ENCODE measurements at places on chromosomes 6 and 20.

- DNase-seq, result peak; percentile 44
Measured at GRCh38 chr20:50172347-50173013, 18.1 kb upstream of the CEBPB start.

- peak; percentile 57 for DNase-seq
Measured at GRCh38 chr20:63957004-63957689, 931 bp upstream of the UCKL1 start.

DNA sequence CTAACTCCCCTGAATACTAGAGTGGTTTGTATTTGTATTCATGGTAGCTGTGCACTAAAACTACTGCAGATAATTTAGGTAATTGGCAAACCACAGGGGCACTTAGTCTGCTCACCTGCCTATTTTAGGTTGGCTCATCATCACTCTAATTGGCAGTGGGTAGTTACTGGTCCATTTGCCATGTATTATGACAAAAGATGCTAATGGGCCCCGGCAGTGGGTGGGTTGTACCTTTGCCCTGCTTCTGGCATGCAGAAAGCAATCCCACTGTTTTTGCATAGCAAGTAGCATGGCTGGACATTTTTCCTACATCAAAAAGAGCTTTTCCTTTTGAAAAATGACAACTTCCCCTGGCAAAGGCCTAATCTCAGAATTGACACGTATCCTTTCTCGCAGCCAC is 741.4 kb upstream of the MAP3K7 start:
- no peak for DNase-seq

- DNase-seq, result no peak
Measured at GRCh38 chr6:43893073-43893472, 123.1 kb downstream of the VEGFA start.

DNA sequence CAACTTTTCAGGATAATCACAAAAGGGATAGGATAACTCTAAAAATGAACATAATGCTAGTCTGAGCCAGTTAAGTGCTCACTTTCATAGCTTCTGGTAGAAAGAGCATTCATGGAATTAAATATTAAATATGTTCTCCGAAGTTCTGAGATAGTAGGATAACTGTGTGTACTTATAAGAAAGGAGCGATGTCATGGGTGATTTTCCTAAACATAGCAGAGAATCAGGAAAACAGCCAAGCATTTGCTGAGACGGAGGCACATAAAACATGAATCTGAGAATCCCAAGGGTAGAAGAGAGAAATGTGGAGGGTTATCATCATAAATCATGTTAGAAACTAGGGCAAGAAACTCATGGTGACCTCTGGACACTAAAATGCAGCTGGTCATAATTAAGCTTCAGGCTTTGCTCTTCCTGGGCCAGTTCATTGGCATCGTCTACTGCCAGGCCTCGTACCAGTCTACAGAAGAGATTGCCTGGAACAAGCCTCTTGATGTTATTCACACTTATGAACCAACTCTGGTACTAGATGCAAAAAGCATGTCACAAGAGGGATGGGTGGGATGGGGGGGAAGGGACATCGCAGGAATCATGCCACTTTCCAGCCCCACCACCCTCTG is 436.6 kb downstream of the PRKN start:
- no peak for DNase-seq

- DNase-seq, result no peak
Measured at GRCh38 chr6:10838794-10839333, 525 bp upstream of the MAK start.

DNA sequence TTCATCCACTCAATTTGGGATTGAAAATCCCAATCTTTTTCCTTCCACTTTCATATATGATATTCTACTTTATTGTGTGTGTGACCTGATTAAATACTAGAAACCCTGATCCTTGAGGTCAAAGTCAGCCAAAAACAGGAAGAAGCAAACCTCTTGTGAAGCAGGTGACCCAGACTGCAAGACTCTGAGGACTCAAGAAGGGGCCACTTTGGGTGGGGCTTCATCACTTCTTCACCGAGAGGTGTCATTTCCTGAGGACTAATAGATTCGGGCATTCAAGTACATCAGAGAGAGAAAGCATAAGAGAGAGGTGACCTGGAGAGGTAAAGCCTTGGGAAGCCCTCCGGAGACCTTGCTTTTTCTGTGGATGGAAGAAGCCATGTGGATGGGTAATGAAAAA is 129.0 kb downstream of the CFAP61 start:
- no peak for DNase-seq

DNA sequence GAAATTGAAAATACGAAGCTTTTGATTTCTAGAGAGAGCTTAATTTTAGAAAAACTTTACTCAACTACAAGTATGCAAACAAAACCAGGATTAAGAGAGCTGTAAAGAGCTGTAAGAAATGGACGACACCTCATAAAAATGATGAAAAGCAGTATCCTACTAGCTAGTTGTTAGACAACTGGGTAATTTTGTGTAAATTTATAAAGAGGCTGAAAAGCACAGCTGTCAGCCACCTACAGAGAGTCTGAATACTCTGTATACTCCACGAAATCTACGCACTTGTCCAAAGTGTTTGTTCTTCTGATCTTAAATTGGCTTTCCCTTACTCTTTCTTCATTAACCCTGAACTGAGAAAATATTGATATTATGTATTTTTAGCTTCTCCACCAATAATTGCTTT is 808.4 kb upstream of the EPHA7 start:
- peak; percentile 20 for DNase-seq

GRCh38 chr6:37218061-37218460 is 39.5 kb upstream of the TBC1D22B start:
- DNase-seq, result no peak

- DNase-seq, result no peak
Measured at GRCh38 chr6:2957696-2958330, 13.6 kb downstream of the SERPINB6 start.

GRCh38 chr6:158517581-158517980 is 42.3 kb upstream of the TMEM181 start:
- no peak for DNase-seq

DNA sequence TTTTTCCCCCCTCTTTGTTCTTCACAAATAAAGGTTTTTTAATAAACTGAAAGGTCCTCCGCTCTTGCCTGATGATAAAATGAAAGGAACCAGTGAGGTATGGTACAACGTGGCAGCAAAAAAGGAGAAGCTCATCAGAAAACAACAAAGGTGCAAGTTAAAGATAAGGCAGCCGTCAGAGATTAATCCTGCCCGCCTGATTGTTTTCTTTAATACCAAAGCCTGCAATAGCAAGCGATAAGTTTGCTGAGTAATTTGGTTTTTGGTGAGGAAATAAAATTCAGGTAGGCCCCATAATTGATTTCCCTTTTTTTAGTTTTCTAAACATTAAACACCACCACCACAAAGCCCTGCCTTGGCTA is 177.9 kb downstream of the MBOAT1 start:
- DNase-seq, result no peak

GRCh38 chr6:15329197-15329671 is 83.4 kb downstream of the JARID2 start:
- DNase-seq, result no peak
